ENCODE measurements at places on chromosomes 16 and 17. TPM values are rescaled to one million over a fixed set of nuclear protein-coding genes. Genes with fewer than 3 reads are reported as not detected.

Gene SPNS3
- 2.7 TPM for total RNA-seq

Gene CNGB1
- total RNA-seq, result not detected

Gene MYOCD
- total RNA-seq, result 4.9 TPM

Gene DUSP14
- 9.2 TPM for total RNA-seq
